Stimulated activated CD8-positive, alpha-beta memory T cell treated with anti-CD3 and anti-CD28 coated beads, Interleukin-2, amount 100 ng/mL, for 48 hours (primary cell): ENCODE measurements at places on chromosomes 6 and 20.

DNA sequence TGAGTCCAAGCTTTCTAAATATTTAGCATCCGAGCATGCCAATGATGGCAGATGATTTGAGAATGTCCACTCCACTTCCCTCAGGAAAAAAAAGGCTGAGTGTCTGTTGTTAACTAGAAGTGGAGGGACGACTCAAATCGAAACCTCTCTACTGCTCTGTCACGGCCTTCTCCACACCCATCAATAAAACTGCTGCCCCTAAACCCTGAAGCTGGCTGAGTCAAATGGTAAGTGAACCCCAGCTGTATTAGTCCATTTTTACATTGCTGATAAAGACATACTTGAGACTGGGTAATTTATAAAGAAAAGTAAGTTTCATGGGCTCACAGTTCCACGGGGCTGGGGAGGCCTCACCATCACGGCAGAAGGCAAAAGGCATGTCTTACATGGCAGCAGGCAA, 707.0 kb downstream of the QKI start:
- DNase-seq, result no peak

- no peak for DNase-seq
Observed at GRCh38 chr6:11628562-11628961, 91.0 kb downstream of the TMEM170B start.

DNA sequence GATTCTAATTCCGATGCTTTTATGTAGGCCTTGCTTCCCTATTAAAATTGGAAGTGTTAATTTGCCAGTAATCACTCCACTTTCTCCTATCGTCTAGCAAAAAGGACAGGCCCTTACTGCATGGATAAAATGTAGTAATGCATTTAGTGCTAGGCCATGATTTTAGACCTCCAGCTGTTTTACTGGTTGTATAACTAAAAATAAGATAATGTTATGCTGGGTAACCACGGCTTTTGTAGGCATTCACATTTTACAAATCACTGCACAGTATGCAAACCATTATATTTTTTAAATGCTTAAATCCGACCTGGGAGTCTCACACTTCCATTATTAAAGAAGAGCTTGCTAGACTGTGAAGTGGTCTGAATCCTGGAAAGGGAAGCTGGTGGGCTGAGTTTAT, 179.5 kb downstream of the TFAP2A start:
- DNase-seq, result no peak

DNA sequence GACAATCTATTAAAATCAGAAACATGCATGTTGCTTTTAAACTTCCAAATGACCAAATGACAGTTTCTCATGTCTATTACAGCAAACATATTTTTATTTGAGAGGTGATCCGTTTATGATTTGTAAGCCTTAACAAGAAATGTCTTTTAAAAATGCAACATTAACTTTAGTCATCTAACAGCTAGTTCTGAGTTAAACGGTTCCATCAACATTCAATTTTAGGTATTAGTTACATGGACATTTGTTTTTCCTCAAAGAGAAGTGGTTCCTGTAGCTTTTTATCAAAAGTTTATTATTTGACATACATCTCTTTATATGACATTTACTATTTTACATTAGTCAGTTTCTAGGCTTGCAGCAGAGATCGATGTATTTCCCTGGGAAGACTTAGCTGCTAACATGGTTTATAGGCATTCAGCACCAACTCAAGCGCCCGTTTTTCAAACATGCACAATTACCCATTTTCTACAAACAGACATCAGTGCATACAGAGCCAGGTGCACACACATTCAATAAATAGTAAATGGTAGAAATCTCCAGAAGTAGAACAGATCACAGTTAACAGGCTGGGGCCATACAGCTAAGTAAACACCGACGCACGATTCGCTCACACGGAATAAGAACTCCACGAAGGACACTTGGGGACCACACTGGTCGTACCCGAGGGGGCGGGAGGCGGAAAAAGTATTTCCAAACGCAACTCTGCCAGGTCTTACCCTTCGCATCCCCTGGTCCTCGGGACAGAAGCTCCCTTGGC, 882 bp downstream of the CNR1 start:
- no peak for DNase-seq

- no peak for DNase-seq
Observed at GRCh38 chr20:8335059-8335458, 203.0 kb downstream of the PLCB1 start.

DNA sequence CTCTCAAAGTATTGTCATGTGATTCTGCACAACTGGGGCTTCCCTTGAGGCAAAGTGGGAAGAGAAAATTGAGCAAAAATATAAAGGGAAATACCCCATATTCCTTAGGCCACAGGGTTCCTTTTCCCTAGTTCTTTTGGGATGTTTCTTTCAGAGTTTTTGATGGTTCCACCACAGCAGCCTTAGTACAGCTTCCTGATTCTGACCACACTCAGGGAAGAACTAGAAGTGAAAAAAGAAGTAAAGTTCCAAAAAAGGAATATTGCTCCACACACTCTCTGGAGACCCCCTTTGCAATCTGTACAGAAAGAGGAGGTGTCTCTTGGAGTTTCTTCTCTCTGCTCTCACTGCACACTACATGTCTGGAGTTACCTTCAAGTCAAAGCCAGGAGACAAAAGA, 27.9 kb upstream of the HLA-DQA2 start:
- no peak for DNase-seq

- DNase-seq, result no peak
Observed at GRCh38 chr6:23704479-23705052, 421.4 kb upstream of the NRSN1 start.

GRCh38 chr6:162369091-162369490, 358.5 kb downstream of the PRKN start:
- no peak for DNase-seq

GRCh38 chr6:46949632-46950280, 28.0 kb upstream of the ADGRF5 start:
- no peak for DNase-seq

DNA sequence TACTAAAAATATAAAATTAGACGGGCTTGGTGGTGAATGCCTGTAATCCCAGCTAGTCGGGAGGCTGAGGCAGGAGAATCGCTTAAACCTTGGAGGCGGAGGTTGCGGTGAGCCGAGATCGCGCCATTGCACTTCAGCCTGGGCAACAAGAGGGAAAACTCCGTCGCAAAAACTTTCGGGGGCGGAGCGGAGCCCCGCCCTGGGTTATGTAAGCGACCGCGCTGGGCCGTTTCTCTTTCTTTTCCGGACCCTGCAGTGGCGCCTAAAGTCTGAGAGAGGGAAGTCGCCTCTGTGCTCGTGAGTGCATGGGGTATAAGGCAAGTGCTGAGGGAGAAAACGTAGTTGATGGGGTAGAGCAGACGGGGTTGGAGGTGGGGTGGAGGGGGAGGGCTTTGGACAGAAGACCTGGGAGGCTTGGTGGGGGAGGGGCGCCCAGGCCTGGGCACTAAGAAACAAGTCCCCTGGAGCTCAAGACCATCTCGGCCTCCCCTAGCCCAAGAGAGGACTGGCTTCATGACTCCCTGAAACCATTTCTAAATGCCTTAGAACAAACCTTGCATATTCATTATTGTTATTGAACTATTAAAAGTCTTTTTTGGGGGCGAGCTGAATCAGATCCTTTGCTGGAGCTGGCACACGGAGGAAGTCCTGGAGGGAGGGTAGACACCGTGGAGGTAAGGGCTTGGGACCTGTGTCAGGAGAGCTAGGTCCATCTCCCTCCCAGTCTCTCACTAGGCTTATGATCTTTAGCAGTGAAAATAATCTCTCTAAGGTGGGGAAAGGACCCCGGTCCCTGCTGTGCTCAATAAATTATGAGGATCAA, 2.7 kb upstream of the MICA start:
- peak; percentile 52 for DNase-seq

GRCh38 chr6:100823041-100823440, 58.1 kb downstream of the ASCC3 start:
- DNase-seq, result no peak

- DNase-seq, result no peak
Observed at GRCh38 chr6:139336488-139336887, 38.0 kb downstream of the CITED2 start.

GRCh38 chr20:51735728-51736600, 32.2 kb downstream of the ATP9A start:
- DNase-seq, result no peak

DNA sequence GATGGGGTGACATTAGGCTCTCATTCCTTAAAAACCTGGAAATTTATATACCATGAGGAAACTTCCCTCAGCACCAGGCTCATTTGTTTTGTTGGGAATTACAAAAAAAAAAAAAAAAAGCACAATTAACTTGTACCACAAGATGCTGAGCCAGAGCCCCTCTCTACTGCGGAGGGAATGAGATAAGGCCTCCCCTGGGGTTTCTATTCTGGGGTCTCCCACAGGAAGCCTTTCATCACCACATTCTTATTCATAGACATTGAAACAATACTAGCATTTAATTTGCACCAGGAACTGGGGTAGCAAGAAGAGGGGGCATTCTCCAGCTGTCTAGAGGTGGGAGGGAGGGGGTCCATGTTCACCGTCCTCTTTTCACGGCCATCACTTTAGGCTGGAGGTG, 23.0 kb upstream of the RPS6KA2 start:
- DNase-seq, result no peak

DNA sequence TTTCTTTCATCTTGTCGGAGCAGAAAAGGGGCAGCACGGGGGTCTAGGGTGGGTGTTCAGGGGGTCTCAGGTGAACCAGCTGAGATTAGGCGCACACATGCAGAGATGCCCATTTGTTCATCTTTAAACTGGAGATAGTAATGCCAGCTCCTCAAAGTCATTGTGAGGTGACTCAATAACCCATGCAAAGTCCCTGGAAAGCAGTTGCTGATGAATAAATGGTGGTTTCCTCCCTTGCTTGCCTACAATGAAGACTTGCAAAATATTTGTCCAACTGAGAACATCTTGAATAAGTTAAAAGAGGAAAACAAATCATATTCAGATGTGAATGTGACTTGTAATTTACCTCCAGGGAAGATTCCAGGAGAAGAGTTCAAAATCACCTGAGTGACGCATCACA, 206.9 kb downstream of the LY86 start:
- no peak for DNase-seq

DNA sequence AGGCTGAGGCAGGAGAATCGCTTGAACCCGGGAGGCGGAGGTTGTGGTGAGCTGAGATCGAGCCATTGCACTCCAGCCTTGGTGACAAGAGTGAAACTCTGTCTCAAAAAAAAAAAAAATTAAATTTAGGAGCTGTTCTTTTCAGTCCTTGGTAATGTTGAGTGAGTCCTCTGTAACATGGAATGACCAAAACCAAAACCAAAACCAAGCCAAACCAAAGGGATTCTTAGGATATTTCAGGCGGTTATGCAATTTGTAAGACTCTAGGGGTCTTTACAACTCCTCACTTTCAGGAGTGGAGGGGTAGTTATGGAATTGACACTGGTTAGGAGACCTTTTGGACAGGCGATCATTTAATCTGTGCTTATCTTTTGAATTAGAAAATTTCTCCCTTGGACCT, 15.8 kb downstream of the TIAM2 start:
- DNase-seq, result no peak

DNA sequence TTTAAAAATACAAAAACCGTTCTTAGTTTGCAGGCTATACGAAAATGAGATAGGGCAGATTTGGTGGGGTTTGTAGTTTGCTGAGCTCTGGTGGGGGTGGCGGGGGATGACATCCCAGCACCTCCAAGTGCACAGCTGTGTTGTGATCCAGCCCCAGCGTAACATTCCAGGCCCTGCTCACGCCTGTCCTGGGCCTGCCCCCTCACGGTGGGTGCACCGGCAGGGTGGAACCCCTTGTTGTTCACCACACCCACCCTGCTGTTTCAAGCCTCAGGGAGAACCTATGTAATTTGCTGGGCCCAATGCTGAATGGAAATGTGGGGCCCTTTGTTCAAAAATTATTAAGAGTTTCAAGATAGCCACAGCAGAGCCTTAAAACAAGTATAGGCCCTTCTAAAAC, 25.0 kb downstream of the ARMC2 start:
- no peak for DNase-seq

GRCh38 chr6:102127253-102127652, 733.7 kb downstream of the GRIK2 start:
- DNase-seq, result no peak

GRCh38 chr6:20740088-20740487, 205.8 kb downstream of the CDKAL1 start:
- no peak for DNase-seq

DNA sequence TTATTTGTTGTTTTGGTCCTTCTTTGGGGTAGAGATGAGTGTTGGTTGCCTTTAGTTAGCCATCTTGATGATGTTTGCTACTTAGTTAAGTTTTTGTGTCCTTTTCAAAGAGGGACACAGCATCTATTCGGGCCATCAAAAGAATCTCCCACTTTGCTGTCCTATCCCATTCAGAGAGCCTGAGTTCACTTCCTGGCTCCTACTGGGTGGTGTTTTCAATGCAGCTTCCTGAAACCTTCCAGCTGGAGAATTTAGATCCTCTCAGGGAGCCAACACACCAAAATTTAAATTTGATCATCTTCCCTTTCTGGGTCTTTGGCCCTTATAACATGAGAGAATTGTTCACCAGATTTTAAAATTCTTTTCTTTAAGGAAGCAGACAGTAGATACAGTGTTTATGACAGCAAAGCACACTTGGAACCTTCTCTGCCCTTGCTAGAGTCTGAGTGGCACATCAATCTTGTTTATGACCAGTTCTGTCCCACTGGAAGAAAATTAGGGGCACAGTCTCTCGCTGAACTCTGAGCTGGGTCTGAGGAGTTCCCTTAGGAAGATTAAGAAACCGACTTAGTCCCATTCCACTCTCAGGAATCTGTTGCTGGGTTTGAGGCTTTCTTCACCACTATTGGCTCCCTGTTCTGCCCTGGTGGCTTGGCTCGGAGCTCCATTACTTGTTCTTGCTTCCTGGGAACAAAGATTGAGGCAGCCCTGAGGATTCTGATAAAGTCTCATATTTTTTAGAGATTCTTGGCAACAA, 115.5 kb downstream of the CCDC170 start:
- DNase-seq, result no peak

DNA sequence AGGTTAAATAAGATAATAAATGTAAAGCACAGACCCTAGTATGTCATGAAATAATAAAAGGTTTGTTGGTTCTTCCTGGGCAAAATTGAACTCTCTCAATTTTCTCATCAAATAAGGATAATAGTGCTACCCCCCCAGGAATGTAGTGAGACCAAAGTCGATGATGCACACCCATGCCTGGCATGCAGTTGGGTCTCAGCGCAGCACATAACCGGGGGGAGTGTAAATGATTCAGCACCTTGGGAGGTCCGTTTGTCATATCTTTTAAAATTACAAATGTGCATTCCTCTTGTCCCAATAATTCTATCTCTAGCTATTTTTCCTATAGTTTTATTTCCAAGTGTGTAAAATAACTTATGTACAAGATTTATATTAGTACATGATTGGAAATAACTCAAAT, 31.3 kb upstream of the CCDC167 start:
- no peak for DNase-seq
